ENCODE measurements at places on chromosomes 13 and 19.

DNA sequence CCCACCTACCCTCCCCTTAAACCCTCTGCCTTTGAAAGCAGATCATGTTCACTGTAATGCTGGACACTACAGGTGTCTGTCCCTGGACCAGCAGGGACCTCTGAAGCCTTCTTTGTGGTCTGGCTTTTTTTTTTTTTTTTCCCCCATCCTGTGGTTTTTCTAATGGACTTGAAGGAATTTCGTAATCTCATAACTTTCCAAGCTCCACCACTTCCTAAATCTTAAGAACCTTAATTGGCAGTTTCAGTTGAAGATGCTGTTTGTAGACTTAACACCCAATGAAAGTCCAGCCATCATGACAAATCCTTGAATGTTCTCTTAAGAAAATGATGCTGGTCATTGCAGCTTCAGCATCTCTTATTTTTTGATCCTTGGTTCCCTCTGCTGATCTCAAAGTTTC lies 45.0 kb upstream of the LRCH1 start:
- no peak for DNase-seq

DNA sequence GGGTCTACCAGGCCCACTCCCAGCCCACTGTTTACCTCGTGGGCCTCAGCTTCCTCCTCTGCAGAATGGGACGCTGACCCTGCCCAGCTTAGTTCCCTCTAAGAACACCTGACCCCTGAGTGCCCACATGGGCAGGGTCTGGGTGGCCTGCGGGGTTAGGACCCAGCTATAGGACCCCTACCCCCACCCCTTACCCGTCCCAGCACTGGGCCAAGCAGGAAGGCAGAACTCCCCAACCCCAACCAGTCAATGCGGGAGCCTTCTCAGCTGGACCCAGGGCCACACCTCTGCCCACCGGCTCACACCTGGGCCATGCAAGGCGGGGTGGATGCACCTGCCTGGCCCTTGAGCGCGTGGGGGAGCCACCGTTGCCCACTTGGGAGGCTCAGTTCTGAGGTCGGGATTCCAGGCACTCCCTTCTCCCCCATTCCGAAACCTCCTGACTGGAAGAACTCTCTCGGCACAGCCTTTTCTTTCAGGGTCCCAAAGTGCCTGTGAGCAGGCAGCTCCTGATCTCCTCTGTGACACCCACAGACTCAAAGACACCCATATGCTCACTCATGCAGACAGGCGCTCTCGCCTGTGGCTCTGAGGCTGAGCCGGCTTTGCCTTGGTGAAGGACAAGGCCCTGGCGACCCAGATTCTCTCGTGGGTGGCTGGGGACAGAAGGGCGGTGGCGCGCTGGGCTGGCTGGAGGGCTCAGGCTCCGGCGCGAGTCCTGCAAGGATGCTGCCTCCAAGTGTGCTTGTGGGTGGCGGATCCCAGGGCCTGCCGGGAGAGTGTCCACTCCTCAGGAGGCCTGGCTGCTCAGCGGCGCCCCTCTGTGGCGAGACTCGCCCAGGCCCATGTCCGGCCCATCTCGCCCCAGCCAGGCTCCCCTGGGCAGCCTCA lies 27.9 kb upstream of the PARP4 start:
- no peak for DNase-seq

DNA sequence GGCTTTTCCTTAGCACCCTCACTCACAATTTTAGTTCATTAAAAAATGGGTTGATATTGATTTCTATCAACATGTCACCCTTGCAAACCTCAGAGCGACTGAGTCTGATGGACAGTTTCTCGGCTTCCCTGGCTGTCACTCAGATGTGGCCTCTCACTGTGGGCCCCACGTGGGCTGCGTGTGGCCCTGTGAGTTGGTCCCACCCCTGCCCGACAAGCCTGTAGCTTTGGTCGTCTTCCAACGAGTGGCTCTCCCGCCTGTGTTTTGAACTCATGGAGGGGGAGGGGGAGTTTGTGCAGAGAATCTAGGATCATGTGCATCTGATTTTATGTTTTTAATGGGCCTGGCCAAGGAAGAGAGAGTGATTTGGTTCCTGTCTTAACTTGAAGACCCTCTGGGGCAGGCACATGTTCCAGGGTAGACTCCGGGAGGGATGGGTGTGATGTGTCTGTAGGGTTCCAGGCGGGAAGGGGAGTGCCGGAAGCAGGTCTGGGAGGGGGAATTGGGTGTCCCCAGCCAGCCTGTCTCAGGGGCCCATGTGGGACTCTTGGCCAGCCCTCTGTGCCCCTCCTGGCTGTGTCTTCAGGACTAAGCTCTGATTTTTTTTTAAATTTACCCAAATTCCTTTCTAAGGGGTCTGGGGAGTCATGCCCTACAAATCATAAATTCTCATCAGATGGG lies 18.9 kb downstream of the ATP11A start:
- no peak for DNase-seq

GRCh38 chr13:98451676-98452470 lies 125.0 kb downstream of the STK24 start:
- no peak for DNase-seq

- no peak for DNase-seq
Measured at GRCh38 chr19:29675650-29676186, 10.5 kb downstream of the PLEKHF1 start.

DNA sequence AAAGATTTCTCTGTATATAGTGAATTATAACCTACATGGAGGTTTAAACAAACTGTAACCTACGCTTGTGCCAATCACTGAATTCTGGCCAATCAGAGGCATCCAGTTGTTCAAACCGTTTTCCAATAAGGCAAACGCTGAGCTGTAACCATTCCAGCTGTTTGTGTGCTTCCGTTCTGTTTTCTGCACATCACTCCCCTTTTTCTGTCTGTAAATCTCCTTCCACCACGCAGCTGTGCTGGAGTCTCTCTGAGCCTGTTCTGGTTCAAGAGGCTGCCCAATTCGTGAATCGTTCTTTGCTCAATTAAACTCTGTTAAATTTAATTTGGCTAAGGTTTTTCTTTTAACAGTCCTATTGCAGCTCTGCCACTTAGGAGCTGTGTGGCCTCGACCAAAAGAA lies 552.5 kb downstream of the FGF9 start:
- DNase-seq: no peak

DNA sequence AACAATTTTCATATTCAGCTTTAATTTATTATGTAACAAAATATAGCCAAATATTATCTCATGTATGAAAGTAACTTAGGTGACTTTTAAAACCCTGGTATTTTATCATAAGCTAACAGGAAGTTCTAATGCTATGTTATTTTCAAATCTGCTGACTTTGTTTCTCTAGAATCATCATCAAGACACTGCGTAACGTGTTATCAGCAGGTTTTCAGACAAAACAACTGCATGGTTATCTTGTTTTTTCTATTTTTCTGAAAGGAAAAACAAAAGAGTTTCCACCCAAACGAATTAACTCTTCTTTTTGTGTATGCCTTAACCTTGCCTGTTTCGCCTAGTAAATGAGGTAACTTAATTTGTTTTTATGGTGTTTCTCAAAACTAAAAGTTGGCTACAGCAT lies 156.3 kb downstream of the TBC1D4 start:
- DNase-seq: no peak

DNA sequence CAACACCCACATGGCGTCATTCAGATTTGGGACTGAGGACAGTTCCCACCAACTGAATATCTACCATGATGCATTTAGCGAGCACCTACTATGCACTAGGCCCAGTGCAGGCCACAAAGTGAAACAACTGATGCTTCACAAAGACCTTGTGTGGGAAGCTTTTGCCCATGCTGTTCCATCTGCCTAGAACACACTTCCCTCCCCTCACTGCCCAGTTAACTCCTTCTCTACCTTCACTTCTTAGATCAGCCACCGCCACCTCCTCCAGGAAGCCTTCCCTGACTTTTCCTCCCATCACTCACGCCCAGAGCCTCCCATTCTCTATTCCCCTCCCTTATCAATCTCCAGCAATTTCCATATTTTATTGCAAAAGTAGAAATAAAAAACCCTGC lies 25.7 kb downstream of the PTPRS start:
- no peak for DNase-seq

GRCh38 chr19:23906835-23907234 lies 7.9 kb upstream of the ZNF726 start:
- DNase-seq: no peak

DNA sequence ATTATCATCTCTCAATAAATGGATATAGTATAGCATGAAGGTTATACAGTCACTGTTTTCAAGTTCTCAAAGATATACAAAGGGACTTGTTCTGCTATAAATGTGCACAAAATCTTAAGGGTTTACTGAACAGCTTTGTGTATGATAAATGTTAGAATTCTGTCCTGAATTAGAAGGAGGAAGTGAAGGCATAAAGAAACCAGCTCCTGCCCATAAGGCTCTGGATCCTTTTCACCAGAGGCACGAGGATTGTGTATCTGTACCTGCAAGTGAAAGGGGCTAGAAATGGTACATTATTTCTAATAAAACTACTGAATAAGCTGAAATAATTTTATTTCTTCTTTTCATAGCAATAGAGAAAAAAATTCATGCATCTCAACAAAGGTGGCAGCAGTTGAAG lies 32.4 kb downstream of the PHF11 start:
- DNase-seq: no peak

- DNase-seq: no peak
Measured at GRCh38 chr13:79427883-79428282, 21.8 kb upstream of the RBM26 start.

DNA sequence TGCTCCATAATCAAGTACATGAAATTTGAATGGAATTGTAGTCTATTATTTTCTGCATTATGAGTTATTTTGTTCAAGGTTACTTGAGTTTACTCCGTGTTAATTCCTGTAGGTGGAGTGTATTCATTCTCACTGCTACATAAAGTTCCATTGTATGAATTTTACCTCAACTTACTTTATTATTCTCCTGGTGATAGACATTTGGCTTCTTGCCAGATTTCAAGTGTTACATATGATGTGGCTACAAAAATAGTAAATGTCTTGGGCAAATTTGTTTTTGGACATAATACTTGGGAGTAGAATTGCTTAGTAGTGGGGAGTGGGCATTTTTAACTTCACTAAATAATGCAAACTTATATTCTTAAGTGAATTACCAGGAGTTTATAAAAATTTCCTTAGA lies 328.9 kb downstream of the SHISA2 start:
- no peak for DNase-seq

- DNase-seq: no peak
Measured at GRCh38 chr13:70172946-70173597, 64.8 kb upstream of the KLHL1 start.

GRCh38 chr13:113959198-113959597 lies 14.7 kb downstream of the C13orf46 start:
- no peak for DNase-seq

DNA sequence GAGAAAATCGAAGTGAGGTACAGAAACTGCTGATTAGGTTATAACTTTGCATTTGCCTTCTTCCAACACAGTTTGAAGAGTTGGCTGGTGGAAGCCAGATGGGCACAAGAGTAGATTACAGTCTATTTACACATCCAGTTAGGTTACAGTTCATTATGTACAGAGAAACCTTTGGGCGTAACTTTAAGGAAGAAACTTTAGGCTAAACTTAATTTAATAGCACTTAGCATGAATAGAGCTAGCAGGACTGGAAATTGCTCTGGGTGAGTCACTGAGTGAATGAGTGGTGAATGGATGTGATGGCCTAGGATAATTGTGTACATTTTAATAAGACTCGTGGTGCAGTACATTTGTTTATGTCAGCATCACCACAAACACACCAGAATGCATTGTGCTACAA lies 62.9 kb upstream of the KLHL1 start:
- DNase-seq: no peak

- DNase-seq: no peak
Measured at GRCh38 chr19:18717601-18718000, 34.1 kb downstream of the CRTC1 start.

DNA sequence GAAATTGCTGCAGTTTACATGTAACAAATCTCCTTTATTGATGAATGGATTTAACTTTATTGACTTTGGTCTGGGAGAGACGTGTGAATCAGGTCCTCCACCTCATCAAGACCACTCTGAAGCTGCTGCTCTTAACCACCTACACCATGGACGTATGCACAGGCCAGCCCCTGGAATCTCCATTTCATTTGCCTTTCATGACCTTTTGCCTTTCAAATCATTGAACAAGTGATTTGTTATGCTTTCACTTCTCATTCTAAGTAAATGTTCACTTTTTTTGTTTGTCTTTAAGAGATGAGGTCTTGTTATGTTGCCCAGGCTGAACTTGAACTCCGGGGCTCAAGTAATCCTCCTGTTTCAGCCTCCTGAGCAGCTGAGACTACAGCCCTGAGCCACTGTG lies 240.0 kb upstream of the SERP2 start:
- DNase-seq: no peak

GRCh38 chr19:45847663-45848062 lies 15.3 kb downstream of the SYMPK start:
- no peak for DNase-seq

GRCh38 chr13:52894413-52894812 lies 46.0 kb upstream of the PCDH8 start:
- DNase-seq: no peak

DNA sequence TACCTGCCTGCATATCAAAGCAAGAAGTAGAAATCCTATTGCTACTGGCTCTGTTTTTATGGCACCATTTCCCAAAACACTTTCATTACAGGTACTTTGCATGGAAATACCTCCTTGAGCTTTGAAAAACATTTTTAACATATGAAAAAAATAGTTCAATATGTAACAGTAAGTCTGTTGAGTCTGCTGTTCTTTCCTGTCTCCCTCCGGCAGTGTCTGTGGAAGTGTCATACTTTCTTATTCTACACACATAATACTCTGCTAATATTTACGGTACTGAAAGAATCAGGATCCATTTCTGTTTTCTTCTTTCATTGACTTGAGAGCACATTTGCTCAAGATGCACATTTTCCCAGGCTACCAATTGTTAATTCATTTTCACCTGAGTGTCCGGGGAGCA lies 8.2 kb upstream of the SERTM1 start:
- no peak for DNase-seq

GRCh38 chr13:75787249-75787928 lies 151.3 kb downstream of the LMO7 start:
- DNase-seq: no peak

DNA sequence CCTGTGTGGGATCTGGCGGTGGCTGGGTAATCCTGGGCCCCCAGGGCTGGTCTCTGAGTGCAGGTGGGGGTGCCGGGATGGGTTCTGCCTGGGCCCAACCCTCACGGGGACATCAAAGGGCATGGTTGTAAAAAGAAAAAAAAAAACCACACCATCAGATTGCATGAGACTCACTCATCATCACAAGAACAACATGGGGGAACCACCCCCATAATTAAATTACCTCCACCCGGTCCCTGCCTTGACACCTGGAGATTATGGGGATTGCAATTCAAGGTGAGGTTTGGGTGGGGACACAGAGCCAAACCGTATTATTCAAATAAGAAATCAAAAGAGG lies 14.3 kb downstream of the C1QTNF9 start:
- DNase-seq: no peak

DNA sequence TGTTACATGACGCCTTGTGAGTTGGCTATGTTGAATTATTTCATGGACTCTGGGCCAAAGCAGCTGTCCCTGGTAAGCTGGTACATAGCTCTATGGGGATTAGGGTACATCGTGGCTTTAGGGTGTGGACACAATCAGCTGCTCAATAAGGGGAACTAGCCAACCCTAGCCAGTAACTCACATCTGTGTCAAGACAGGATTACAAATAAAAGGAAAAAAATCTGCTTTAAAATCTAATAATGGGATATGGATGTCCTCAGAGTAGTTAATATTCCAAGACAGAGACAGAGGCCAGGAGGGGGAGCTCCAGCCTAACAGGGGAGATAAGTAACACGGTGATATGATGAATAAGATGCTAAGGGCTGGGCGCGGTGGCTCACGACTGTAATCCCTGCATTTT lies 21.1 kb upstream of the ZNF766 start:
- peak; percentile 33 for DNase-seq

- no peak for DNase-seq
Measured at GRCh38 chr13:65783383-65783782, 1446.8 kb downstream of the PCDH9 start.

- no peak for DNase-seq
Measured at GRCh38 chr13:110361365-110361911, 54.4 kb downstream of the COL4A2 start.
